ENCODE measurements at places on chromosomes 4 and X. TPM values are rescaled to one million over a fixed set of nuclear protein-coding genes. Genes with fewer than 3 reads are reported as not detected.
A peak's percentile ranks its signal among the peaks of the same experiment; 100 is the strongest.

GRCh38 chrX:44415639-44416386, 72.3 kb upstream of the EFHC2 start:
- no peak for DNase-seq

DNA sequence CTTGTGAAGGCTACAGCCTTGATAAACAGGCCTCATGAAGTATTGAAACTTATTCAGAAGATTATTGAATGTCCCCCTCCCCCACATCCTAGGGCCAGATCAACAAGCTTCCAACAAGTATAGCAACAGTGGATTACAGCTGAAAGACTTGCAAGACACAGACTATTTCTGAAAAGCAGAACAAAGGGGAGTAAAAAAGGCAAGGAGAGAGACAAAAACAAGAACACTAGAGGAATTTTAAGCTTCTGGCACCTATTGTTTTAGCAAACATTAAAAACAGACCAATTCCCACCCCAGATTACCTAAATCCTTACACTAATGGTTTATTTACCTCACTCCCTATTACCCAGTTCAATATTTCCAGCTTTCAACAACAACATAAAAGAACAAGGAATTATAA, 446.3 kb upstream of the FSTL5 start:
- no peak for DNase-seq

CLNK gene
- total RNA-seq = not detected

DNA sequence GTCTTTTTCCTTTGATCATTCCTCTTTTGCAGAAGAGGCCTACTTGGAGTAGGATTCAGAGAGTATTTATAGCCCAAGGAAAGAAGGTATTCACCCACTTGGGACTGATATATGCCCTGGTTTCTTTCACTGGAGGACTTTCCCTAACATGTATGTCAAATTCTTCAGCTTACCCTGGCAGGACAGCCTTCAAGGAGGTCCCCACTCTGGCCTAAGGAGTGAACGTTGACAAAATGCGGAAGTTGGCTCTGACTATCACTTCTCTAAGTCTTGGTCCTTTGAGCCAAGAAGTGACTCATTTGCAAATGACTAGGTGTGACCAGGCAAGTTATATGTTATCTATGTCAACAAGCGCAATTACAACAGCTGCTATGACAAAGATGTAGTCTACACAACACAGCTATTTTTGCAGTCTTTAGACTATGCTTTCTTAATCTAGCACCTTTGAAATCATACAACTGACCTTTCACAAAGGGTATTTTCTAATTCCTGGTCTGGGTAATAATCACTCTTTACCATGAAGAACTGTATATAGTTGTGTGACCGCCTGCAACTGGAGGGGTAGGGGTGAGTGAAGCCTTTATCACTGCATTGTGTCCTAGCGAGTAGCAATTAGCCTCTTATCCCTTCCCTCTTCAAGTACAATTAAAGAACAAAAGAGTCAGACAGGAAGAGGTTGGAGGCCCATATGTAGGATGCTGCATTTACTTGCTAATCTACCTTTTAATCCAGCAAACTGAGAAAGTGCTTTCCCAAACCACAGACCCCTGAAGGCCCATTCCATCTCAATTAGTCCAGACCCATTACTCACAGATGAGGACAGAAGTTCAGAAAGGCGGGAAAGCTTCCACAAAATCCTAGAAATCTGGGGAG, 50.1 kb downstream of the RASGEF1B start:
- no peak for DNase-seq

DNA sequence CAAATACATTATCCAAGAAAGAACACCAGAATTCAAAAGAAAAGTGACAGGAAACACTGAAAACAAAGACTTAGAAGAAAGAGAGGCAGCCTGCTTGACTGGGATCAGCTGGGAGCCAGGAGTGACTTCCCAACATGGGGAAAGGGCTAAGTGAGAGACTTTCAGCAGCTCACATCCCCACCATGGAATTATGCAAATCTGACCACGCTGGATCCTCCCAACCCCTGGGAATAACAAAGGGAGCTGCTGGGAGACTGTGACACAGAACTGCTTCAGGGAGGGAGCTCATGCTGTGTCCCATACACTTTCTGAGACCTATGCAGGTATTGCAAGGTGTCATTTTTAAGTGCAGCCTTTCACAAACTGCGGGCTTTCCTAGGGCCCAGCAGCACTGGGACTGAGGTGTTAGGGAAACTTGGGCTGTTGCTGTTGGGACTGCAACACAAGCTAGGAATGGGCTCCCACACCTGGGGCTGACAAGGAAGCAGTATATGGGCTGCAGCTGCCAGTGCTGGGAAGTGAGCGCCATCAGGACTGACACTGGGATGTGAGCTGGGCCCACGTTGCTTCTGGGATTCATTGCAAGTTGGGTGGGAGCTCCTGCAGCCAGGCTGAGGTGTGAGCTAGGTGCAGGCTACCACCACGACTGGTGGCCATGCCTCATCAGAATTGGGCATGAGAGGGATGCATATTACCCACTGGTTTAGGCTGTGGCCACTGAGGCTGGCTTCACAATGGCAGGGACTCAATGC, 139.1 kb downstream of the KDR start:
- DNase-seq = peak; percentile 56

RPL39 gene
- 1,901 TPM for total RNA-seq

- DNase-seq = no peak
Measured at GRCh38 chrX:27915617-27916016, 65.6 kb downstream of the DCAF8L1 start.

GRCh38 chr4:184310171-184310567, 92.5 kb upstream of the ENPP6 start:
- DNase-seq = peak; percentile 52

DNA sequence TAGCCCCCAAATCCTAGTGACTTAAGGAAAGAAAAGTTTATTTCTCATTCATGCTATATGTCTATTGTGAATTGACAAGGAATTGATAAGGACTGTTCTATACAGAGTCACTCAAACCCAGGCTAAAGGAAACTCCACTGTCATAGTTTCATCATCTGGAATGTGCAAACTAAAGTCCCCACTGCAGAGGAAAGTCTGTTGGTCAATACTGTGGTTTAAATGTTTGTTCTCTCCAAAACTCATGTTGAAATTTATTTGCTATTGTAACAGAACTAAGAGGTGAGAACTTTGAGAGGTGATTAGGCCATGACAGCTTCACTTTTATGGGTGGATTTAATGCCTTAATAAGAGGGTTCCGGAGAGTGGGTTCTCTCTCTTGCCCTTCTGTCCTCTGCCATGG, 149.6 kb downstream of the COX18 start:
- no peak for DNase-seq

SLC6A8 gene
- 98.5 TPM for total RNA-seq

DNA sequence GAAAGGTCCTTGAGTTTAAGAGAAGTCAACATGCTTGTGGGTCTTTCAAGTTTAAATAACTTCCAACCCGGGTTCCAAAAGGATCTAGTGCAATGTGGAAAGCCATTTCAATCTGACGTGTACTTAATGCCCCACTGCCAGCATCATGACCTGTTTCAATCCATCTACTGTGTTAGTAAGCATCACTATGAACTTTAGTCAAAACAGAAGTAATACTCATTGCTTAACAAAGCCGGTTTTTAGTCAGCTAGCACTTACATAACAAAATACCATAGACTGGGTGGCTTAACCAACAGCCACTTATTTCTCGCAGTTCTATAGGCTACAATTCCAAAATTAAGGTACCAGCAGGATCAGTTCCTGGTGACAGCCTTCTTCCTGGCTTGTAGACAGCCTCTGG, 677.5 kb downstream of the DMD start:
- DNase-seq = no peak

- DNase-seq = no peak
Measured at GRCh38 chr4:150217808-150218207, 139.6 kb downstream of the DCLK2 start.

MAGEE1 gene
- 10.2 TPM for total RNA-seq

UGT2B7 gene
- total RNA-seq = not detected

ZNF718 gene
- 19.5 TPM for total RNA-seq

NAP1L3 gene
- total RNA-seq = 58.8 TPM

SPP1 gene
- total RNA-seq = 26.5 TPM

GRCh38 chr4:175087145-175087544, 169.0 kb downstream of the ADAM29 start:
- DNase-seq = no peak

DCK gene
- 15.7 TPM for total RNA-seq

DNA sequence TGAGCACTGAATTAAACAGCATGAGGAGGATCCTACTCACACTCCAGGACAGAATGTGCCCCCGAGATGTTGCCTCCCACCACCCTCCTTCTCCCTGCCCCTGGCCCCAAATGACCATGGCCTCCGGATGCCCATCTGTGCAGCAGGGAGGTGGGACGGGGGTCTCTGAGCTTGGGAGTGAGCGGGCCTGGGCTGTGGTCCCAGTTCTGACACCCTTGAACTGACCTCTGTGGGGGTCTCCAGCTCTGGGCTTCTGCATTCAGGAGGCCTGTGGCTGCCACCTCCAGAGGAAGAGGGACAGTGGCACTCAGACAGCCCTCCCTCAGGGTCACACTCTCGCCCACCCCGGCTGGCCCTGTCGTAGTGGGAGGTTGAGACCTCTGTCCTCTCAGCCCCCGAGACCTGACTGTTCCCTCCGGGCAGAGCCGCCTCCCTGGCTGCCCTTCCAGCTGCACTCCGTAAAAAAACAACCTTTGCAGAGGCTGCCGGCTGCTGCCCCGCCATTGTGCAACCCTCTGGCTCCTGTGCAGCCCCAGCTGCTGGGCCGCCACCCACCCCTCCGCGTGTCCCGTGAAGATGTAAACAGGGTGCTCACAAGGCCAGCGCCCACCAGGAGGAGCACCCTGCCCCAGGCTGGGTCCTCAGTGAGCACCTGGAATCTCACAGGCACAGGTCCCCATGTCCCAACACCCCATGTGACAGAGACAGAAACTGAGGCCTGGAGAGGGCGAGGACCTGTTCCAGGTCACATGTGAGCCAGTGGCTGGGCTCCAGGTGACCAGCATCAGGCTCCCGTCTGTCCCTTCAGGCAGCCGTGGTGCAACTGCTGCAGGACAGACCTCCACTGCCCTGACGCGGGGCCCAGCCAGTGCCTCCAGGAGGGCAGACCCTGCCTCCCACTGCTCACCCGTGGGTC, 39.6 kb downstream of the HTRA3 start:
- no peak for DNase-seq

DNA sequence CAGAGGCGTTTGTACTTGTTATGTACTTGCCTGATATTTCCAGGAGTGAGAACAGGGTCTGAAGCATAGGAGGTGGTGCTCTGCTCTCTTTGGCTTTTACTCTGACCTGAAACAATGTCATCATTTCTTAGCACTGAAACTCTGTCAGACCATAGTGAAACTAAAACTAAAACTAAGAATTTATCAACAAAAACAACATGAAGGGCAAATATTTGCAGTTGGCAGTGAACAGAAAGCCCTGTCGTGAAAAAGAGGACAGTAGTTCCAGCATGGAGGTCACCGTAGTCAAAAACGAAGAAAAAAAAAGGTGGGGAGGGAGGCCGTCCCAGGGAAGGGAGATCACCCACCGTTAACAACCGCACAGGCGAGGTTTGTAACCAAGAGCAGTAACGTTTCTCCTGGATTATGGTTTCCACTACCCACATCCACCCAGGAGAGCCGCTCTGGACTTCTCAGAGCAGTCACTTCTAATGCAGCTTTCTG, 97.5 kb downstream of the ANK2 start:
- no peak for DNase-seq

DNA sequence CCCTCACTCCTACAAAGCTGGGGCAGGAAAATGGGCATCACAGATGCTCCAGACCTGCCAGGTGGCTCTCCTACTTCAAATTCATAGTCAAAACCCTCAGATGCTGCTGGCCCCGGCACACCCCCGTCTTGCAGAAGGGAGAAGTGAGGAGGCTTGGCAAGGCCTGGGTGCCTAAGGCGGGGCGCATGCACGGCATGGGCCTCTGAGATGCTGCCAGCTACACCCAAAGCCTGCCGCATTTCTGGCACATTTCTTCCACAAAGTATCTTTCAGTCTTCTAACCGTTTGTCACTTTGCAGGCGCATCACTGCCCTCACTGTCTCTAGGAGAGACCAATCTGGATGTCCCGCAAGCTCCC, 19.6 kb downstream of the WDR1 start:
- no peak for DNase-seq

FGF5 gene
- not detected for total RNA-seq

GRCh38 chr4:122842984-122843531, 16.4 kb downstream of the FGF2 start:
- DNase-seq = peak; percentile 44

GRCh38 chr4:155565776-155566175, 100.9 kb upstream of the GUCY1A1 start:
- no peak for DNase-seq

- DNase-seq = no peak
Measured at GRCh38 chr4:16289897-16290554, 63.8 kb upstream of the TAPT1 start.

- no peak for DNase-seq
Measured at GRCh38 chrX:1397441-1398270, 5.7 kb upstream of the SLC25A6 start.

- DNase-seq = no peak
Measured at GRCh38 chr4:146916479-146917076, 29.1 kb downstream of the TTC29 start.
